ENCODE measurements at places on chromosomes 6 and 20.
A peak's percentile ranks its signal among the peaks of the same experiment; 100 is the strongest.

GRCh38 chr6:25441663-25442270 lies 162.6 kb downstream of the CARMIL1 start:
- DNase-seq = no peak

DNA sequence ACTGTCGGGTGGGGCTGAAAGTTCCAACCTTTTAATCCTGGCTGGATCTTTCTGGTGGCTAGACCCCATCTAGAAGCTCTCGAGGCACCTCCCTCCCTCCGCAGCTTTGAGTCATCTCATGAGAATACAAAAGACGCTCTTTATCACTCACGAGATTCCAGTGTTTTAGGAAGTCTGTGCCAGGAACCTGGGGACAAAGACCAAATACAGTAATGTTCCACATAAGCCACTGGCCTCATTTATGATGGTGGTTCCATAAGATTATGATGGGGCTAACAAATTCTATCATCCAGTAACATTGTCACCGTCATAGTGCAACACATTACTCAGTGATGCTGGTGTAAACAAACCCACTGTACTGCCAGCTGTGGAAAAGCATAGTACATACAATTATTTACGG lies 48.7 kb downstream of the NCOA7 start:
- DNase-seq = no peak

DNA sequence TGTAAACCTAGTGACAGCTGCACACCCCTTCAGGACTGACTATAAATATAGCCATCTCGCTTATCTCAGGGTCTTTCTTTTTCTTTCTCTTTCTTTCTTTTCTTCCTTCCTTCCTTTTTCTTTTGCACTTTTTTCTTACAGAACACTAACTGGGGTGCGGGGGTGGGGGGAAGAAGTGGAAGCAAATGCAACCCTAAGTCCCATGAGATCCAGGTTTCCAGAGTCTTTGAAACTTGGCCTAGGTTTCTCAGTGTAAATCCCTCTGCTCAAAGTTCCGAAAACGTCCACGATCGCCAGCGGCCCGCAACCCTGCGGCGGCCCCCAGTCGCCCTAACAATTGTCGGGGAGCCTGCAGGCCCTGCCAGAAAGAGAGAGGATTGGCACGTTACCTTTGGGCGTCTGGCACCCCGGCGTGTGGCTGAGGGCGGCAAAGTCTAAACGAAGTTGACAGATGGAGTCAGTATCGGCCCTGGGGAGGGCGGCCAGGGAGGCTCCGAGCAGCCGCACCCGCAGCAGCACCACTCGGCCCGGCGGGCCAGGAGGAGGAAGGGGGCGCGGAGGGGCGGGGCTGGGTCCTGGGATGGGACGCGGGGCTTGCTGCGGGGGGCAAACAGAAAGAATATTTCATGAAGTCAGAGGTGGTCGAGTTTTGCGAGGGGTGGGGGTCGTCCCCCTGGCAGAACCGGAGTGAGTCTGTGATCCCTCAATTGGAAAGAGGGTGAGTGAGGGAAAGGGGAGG lies 577 bp upstream of the FOXF2 start:
- DNase-seq = no peak

GRCh38 chr6:45052325-45052724 lies 275.8 kb upstream of the RUNX2 start:
- DNase-seq = no peak

- DNase-seq = no peak
Measured at GRCh38 chr20:10347086-10347880, 86.7 kb downstream of the MKKS start.

- DNase-seq = peak; percentile 65
Measured at GRCh38 chr6:4155848-4156466, 20.6 kb upstream of the ECI2 start.

DNA sequence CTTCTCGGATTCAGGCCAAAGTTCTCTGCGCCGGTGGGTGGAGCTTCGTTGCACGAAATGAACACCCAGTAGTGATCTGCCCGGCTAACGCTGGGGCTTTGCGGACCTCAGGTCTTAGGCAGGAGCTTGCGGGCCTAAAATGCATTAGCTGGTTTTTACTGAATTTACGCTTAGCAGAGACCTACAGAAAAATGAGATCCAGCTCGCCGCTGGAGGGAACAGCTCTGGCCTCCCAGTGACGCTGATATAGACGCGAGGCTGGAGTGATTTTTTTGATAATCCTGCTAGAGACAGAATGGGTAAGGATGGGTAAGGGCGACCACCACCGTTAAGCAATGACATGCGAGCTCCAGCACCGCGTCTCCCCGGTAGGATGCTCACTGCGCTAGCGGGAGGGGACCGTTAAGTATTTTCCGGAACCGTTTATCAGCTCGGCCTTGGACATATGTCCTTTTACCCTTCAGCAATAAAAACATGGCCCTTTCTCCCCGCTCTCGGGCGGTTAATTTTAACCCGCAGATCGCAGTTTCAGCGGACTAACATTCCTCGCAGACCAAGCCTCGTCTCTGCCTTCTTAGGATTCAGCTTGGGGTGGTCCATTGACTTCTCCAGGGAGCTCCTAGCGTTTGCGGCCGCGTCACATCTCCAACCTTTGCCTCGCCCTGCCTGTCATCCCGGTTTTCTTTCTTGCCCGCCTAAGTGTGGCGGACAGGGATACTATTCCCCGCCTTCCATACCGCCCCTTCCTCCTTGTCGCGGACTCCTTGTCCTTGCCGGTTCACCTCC lies 109.3 kb downstream of the GPX5 start:
- no peak for DNase-seq

DNA sequence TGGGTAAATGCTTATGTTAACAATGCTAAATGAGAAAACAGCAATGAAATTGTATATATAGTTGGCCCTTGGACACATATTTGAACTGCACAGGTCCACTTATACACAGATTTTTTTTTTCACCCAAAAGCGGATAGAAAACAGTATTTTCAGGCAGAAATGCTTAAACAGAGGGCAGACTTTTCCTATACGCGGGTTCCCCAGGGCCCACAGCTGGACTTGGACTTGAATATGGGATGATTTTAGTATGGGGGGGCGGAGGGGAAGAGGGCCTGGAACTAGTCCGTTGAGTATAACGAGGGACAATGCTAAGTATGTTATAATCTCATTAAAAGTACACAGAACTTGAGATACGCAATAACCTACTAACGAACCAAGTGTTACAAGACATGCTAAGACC lies 1.1 kb upstream of the PRSS35 start:
- no peak for DNase-seq

DNA sequence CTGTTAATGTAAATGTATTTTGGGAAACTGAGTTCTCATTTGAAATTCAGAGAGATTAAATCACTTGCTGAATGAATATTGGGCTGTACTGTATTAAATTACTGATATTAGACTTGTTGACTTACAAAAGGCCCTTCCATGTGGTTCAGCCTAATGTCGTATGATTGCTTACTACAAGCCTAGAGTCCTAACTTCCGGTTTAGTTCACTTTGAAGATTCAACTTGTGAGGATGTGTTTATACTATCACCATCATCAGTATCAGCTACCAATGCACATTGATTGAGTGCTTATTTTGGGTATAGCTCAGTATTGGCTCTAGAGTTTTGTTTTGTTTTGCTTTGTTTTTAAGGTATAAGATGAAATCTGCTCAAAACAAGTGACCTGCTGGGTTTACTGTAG lies 48.3 kb downstream of the FAM217A start:
- no peak for DNase-seq

DNA sequence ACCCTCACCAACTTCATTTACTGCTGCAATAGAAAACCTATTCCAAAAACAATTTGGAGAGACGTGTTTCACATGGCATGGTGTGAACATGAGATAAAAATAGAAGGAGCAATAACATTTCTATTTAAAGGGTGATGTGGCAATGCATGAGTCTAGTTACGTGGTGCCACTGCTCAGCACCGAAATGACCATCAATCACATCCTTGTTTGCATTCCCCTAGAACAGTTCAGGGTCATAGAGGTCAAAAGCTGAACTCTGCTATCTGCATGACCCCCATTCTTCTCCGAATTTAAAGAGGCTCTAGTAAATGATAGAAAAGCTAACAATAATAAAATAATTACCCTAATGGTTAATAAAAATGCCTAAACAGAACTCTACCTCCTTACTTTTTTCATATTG lies 29.5 kb downstream of the ROS1 start:
- DNase-seq = no peak

GRCh38 chr20:4817230-4817671 lies 95.5 kb downstream of the PRND start:
- DNase-seq = no peak

DNA sequence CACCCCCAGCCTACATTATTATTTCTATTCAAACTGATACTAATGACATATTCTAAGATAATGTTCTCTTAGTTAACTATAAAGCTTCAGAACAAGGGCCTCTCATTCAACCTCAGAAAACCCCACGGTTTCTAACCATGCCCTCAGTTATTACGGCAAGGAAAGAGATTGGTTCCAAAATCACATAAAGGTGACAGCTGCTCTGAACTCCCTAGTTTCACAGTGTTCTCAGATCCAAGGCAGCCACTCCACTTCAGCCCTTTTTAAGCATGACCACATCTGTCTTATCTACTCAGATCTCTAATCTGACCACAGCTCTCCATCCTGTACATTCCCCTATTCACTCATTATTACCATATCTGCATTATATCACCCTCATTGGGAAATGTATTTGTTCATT lies 98.8 kb upstream of the CEP85L start:
- no peak for DNase-seq

DNA sequence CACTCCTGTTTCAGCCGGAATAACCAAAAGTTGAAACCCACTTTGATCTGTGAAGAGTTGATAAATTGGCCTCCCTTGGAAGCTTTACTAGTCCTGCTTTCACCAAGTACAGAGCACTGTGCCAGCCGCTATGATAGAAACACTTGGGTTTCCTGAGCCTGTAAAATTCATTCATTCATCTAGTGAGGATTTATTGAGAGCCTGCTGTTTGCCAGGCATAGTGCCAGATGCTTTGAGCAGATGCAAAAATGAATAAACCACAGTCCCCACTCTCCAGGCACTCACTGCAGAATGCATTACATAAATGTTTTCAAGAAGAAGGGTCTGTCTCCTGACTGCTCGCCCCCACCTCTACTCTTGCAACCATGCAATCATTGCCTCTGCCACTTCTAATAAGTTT lies 25.3 kb upstream of the TMEM217 start:
- no peak for DNase-seq

DNA sequence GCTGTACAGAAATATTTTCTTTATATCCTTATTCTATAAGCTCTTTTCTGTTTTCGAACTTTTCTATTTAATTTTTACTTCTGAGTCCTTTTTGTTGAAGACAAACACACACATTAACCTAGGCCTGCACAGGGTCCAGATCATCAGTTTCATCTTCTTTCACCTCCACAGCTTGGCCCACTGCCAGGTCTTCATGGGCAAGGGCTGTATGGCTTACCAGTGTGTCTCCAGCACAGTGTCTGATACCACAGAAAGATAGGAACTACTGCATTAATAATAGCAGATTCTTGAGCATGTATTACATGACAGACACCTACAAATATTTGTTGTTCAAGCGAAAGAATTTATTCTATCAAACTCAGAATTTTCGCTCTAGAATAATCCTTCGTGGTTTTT lies 24.4 kb downstream of the QKI start:
- DNase-seq = peak; percentile 16

DNA sequence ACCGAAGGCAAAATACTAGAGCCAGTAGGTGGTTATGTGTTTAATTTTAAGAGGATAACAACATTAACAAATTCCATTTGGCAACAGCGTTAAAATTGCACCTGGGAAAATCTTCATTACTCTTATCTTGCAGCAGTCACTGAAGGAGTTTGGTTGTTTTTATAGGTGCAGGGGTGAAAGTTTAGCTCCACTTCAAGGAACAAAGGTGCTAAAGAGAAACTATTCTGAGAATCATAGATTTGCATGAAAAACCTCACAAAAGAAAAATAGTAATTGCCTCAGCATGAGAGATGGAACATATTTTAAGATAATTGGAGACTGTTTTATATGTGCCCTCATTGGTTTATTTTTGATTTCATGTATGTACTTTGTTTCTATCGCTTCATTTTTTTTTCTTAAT lies 444.4 kb downstream of the UTRN start:
- no peak for DNase-seq

- DNase-seq = no peak
Measured at GRCh38 chr6:136886091-136886490, 36.0 kb upstream of the SLC35D3 start.

DNA sequence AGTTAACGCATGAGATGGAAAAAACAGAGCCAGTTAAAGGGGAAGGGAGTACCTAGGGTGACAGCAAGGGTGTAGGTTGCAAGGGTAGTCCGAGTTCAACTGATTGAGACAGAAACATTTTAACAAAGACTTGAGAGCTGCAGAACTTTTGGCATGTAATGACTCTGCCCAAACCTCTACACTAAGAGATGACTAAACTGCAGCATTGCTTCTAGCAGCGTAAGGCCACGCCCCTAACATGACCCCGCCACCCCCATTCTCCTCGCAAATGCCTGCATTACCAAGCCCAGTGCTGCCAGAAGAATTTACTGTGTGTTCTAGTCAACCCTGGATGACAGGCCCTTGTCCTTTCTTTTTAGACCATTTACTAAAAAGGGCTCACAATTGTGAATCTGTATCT lies 6.3 kb upstream of the HINT3 start:
- no peak for DNase-seq

- DNase-seq = no peak
Measured at GRCh38 chr20:48759631-48760245, 68.1 kb downstream of the PREX1 start.

- no peak for DNase-seq
Measured at GRCh38 chr6:123380257-123380656, 256.5 kb downstream of the TRDN start.

DNA sequence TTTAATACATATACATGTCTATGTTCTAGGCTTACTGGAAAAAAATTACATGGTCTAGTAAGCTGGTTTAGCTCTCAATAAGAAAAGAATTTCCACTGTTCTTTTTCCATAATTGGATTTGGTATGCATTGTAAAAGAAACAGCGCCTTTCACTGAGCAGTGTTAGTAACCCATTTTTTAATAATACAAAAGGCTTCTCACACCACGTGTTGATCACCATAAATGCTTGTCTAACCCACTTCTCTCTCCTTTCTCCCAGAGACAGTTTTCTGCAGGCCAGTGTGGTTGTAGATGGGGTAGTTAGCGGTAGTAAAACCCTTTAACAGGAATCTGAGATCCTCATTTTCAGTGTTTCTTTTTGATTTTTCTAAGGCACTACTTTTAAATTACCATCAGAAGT lies 348.7 kb upstream of the MANEA start:
- no peak for DNase-seq

DNA sequence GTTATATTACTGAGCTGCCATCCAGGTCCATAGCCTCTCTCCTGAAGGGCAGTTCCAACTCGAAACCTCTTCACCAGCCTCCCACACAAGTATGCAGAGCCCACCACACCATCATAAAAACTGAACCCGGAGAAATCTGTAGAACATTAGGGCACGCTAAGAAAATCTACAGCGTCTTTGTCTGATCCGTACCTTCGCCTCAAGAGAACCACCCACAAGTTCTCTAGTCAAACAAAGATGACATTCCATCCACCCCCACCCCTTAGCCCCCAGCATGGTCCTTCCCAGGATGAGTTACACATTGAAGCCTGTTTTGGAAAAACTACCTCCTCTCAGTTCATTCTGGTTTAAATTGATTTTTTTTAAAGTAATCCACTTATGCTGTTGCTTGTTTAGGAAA lies 219.7 kb downstream of the ZMYND8 start:
- no peak for DNase-seq

GRCh38 chr6:126821706-126822105 lies 296.8 kb upstream of the RSPO3 start:
- no peak for DNase-seq

GRCh38 chr20:49230561-49231133 lies 11.4 kb downstream of the DDX27 start:
- no peak for DNase-seq
